ENCODE measurements at places on chromosomes 3 and 15.
A peak's percentile ranks its signal among the peaks of the same experiment; 100 is the strongest.

GRCh38 chr3:150528354-150528797 is 17.9 kb downstream of the SERP1 start:
- peak; percentile 23 for DNase-seq

- DNase-seq: no peak
These were observed 34.6 kb upstream of the CACNA2D3 start for GRCh38 chr3:54087581-54088410.

GRCh38 chr3:14507757-14508504 is 32.2 kb downstream of the GRIP2 start:
- no peak for DNase-seq

GRCh38 chr3:9862391-9863057 is 17.5 kb downstream of the CIDEC start:
- no peak for DNase-seq

GRCh38 chr3:116256843-116257485 is 188.3 kb downstream of the LSAMP start:
- no peak for DNase-seq

DNA sequence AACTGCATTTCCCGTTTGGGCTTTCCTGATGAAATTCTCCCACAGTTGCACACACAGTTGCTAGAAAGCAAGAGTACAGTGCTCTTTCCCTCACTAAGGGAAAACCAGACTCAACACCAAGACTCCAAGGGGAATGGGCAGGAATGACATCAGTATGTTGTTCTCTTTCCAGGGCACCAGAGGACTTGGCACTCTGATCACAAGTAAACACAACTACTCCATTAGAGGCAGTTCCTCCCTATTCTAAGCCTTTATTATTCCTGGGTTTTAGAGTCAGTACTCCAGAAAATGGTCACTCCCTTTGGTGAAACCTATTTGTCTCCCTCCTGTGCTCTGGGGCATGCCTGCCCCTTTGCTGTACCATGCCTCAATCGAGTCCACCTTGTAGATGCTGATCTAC is 52.3 kb upstream of the VGLL4 start:
- no peak for DNase-seq

DNA sequence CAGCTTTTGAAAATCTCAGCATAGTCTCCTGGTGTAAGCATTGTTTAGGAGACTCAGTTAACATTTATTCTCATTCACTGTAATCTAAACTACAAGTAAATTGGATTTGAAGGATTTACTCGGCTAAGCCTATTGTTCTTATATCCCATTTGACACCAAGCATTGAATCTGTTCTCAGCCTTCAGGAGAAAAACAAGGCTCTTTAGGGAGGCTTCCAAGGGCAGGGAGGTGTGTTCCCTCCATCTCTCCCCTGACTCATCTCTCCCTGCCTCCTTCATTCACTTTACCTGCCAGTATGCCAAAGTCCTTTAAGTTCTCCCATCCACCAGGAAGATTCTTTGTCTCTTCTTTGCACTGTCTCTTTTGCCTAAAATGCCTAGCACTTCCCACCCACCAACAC is 347.8 kb downstream of the MFSD1 start:
- DNase-seq: no peak

DNA sequence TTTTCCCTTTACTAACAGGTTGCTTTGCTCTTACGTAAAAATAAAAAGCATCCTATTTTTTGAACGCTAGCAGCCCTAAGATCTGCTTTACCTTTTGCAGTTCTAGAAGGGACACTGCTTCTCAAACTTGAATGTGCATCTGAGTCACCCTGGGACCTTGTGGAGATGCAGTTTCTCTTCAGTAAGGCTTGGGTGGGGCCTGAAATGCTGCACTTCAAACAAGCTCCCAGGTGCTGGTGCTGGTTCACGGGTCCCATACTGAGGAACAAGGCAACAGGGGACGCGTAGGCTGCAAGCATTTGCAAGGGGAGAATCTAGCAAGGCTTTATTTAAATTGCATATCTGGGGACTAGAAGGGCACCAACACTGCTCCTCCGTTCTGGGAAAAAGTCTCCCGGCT is 30.0 kb downstream of the MB21D2 start:
- peak; percentile 35 for DNase-seq

DNA sequence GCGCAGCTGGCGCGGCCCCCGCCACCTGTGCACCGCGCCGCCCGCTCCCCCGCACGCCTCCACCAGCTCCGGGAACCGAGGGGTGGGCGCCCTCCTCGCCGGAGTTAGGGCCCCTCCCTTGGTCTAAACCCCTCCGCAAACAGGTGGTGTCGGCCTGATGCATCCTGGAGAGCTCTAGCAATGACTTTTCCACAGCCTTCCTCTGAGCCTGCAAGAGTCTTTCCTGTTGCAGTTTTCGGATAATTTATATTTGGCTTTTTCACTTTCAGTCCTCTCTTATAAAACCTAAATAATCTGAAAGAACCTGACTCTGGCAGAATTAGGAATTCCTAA is 334 bp upstream of the IGSF11 start:
- DNase-seq: no peak

DNA sequence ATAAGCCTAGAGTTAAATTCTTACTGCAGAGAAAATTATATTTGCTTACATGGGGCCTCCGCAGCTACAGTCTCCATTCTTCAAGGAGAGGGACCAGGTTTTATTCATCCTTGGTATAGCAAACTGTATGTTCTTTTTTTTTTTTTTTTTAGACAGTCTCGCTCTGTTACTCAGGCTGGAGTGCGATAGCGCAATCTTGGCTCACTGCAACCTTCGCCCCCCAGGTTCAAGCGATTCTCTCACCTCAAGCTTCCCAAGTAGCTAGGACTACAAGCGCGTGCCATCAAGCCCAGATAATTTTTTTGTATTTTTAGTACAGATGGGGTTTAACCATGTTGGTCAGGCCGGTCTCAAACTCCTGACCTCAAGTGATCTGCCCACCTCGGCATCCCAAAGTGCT is 2.1 kb downstream of the SHQ1 start:
- DNase-seq: no peak

DNA sequence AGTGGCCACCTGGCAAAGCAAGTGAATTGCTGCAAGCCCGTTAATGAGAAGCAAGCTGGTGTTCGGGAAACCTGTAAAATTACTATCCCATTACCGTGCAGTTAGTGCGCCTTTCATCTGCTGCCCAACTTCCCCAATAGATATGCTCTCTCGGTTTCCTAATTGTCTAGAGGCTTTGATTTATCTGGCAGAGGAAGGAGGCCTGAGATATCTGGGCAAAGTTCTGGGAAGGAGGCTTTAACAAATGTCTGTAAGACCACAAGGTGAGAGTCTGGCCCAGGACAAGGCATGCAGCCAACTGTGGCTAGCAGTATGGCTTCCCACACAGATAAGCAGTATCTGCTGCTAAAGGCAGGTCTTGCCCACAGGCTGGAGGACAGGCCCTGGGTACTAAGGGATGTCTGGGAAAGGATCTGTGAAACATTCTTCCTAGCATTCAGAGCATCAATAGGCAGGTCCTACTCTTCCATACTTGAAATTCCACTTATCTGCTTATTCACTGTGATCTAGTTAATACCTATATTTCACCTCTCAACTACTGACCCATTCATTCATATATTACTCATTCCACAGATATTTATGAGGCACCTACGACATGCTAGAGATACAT is 130.0 kb upstream of the SLC2A2 start:
- no peak for DNase-seq

DNA sequence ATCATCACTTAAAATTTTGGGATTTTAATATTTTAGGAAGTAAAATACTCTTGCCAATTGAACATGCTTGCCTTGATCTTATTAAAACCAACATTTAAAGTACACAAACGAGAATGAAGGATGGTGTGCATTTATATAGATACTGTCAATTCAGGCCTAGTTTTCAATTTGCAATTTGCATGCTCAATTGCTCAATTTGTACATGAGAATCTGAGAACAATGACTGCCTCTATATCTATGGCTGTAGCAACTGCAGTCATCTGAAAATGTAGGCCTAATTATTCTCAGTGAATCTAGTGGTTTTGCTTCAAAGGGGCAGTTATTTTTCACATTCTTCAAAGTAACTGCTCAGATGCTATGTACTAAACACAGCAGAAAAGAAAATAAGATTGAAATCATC is 18.8 kb downstream of the ZBBX start:
- no peak for DNase-seq

DNA sequence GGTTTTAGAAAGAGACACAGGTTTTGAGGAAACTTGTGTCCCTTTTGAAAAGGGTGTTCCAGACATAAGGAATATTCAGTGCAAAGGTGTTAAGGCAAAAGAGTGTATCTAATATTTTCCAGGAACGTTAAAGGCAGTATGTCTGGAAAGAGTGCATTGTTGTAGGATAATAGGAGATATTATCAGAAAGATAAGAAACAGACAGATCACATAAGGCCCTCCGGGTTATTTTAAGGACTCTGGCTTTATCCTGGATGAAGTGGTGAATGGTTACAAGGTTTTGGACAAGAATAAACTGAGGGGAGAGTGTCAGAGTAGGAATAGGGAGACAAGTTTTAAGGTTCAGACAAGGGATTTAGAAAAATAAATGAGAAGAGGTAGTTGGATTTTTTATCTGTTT is 493.7 kb upstream of the GRM7 start:
- no peak for DNase-seq

- no peak for DNase-seq
These were observed 34.7 kb downstream of the FNDC3B start for GRCh38 chr3:172074032-172074431.

- DNase-seq: no peak
These were observed 21.0 kb upstream of the CCDC174 start for GRCh38 chr3:14630404-14631100.

GRCh38 chr3:169383770-169384169 is 279.7 kb downstream of the MECOM start:
- DNase-seq: no peak

- DNase-seq: no peak
These were observed 54.5 kb downstream of the PLXNA1 start for GRCh38 chr3:127037418-127037841.

GRCh38 chr3:171867981-171868380 is 24.8 kb downstream of the TMEM212 start:
- peak; percentile 35 for DNase-seq

DNA sequence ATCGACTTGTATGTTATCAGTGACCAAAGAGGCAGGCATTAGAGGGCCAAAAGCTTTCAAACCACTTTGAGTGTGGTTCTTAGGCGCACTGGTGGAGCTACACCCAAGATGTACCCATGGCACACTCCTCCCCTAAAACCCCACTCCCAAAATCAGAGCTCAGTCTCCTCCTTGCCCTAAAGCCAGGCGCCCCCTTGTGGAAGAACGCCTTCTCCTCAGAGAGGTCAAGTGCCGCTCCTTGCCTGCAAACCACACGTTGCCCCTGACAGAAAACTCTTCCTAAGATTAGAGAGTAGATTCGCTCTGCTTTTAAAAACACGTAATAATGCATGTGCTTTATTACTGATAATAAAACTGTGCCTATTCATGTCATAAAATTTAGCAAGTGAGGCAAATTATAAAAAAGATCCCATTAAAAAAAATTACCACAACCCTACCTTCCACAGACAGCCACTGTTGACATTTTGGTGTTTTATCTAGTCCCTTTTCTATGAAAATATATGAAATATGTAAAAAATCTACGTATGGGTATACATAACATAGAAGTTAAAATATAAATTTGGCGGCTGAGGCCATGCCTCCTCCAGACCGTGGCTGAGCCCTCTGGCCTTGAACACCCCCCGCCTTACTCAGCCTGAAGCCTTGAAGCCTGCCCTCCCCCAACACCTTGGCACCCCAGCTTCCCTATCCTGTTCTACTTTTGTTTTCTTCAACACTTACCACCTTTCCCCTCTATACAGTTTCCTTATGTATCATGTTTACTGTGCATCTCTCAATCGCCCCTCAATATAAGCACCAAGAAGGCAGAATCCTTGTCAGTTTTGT is 33.5 kb downstream of the BCL2L10 start:
- DNase-seq: peak; percentile 45

- no peak for DNase-seq
These were observed 80.2 kb upstream of the SPATA12 start for GRCh38 chr3:56980243-56980642.
